Epithelial cell of proximal tubule (primary cell): ENCODE measurements at places on chromosomes 6 and 20. TPM values are rescaled to one million over a fixed set of nuclear protein-coding genes. Genes with fewer than 3 reads are reported as not detected.

Gene CBLN4
- not detected in 2 replicates for total RNA-seq

Gene FAXC
- total RNA-seq = 7.2 and 14.5 TPM in 2 replicates

Gene TRIM31
- total RNA-seq = not detected in 2 replicates

Gene OLIG3
- total RNA-seq = not detected in 2 replicates

Gene MOXD1
- 28.5 and 47.9 TPM in 2 replicates for total RNA-seq

GRCh38 chr6:161696801-161697200 lies 422.9 kb upstream of the AGPAT4 start:
- no peak for DNase-seq

DNA sequence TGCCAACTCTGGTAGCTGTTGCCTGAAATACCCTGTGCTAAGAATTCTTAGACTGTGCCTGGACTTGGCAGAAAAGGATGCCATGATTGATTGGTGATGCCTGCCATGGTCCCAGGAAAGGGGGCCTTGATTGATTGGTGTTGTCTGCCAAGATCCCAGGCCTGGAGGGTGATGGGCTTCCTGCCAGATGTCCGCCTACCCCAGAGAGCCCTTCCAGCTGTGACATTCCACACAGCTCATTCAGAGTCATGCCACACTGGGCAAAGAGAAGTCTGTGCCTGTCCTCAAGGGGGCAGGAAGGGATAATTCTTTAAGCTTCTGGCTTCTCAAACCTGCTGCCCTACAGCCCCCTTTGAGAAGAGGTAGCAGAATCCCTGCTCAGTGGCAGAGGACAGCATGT lies 24.6 kb downstream of the RIMS4 start:
- DNase-seq = no peak

DNA sequence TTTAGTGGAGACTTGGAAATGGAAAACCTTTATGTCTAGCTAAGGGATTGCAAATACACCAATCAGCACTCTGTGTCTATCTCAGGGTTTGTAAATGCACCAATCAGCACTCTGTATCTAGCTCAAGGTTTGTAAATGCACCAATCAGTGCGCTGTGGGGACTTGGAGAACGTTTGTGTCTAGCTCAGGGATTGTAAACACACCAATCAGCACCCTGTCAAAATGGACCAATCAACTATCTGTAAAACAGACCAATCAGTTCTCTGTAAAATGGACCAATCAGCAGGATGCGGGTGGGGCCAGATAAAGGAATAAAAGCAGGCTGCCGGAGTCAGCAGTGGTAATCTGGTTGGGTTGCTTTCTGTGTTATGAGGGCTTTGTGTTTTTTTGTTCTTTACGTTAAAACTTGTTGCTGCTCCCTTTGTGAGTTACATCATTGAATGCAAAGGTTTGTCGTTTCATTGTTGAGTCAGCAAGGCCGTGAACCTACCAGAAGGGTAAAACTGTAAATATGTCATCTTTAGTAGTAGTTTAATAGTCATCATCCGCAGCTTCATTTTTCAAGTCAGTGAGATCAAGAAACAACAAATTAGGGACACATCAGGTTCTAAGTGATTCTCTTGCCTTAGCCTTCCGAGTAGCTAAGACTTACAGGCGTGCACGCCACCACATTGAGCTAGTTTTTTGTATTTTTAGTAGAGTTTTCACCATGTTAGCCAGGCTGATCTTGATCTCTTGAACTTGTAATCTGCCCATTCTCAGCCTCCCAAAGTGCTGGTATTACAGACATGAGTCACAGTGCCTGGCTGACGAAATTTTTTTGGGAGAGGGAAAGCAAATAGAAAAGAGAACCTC lies 22.7 kb upstream of the NUP153 start:
- no peak for DNase-seq

- no peak for DNase-seq
These were observed 16.4 kb downstream of the FOXQ1 start for GRCh38 chr6:1328129-1328800.

DNA sequence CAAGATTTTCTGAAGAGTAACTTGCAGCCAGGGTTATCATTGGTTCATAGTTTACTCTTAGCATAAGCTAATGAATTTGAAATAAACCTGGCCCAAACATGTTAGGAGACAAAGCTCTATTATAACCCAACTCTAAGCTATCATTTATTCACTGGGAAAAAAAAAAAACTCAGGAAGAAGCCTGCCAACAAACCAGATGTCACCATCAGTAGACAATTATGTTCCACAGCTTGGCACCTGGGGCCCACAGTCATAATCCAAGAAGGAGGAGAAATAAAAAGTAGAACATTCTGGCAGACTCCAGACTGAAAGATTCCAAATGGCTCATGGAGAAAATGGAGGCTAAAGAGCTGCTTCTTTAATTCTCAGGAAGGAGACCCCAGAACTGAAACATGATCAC lies 100.0 kb upstream of the CNR1 start:
- DNase-seq = no peak

GRCh38 chr20:7161690-7162089 lies 394.2 kb downstream of the BMP2 start:
- no peak for DNase-seq

DNA sequence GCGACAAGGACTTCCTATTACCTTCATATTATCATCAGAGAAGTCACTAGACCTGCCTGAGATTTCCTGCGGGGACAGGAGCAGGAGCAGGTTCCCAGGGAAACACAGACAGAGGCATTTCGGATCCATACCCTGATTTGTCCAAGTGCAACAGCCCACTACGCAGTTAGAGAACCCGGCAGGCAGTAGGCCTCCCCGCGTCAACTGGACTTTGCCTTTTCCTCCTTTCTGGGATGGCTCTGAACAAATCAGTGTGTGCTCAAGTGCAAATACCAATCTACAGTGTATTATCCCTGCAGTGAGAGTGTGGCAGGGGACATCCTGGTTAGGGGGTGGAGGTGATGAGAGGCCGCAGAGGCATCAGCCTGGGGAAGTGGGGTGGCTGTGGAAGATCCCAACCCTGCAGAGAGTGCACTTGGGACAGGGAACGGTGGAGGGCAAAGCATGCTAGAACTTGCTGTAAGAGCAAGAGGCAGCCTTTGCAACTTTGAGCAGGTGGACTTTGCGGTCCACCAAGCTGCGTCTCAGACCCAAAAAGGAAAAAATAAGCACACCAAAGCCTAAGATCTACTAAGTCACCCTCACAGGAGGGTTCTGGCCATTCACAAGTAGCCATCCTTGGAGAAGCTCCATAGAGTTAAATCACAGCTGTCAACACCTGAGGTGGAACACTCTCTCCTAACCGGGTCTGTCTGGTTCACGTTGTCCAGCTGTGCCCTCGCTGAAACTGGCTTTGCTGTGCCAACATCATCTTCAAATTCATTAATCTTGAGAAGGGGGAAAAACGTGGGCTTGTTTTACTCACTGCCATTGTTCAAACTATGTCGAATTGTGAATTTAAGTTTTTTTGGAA lies 159.1 kb downstream of the ZDHHC14 start:
- DNase-seq = no peak

GRCh38 chr20:35518955-35519354 lies 10.5 kb downstream of the C20orf173 start:
- no peak for DNase-seq

GRCh38 chr6:28682542-28682941 lies 156.9 kb downstream of the GPX5 start:
- DNase-seq = no peak

GRCh38 chr20:37823296-37823980 lies 79.5 kb upstream of the VSTM2L start:
- no peak for DNase-seq
